ENCODE measurements at places on chromosomes 6 and 20.

DNA sequence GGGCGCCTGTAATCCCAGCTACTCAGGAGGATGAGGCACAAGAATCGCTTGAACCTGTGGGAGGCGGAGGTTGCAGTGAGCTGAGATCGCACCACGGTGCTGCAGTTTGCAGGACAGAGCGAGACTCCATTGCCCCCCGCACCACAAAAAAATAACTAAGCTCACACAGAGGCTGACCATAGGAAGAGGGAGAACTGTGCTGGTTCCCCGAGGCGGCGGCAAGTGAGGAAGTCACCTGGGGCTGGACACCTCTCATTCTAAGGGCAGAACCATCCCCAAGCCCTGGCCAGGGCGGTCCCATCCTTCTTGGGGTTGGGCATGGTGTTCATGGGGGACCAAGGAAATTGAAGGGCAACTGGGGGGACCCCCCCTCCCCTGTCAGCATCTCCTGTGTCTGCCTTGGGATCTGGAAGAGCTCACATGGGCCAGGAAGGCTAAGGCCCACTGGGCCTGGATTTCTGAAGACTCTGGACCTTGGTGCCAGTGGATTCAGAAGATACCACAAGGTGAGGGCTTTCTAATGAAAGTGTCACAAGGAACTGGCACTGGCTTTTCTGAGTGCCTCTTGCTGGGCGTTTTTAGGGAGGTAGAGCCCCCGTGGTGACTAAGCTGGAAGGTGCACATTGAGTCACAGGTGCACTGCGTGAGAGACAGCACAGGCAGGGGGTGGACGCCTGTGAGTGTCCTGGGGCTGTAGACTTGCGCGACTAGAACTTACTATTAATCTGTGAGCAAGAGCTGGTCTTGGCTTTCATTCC, 11.5 kb downstream of the IRF4 start:
- DNase-seq = no peak

DNA sequence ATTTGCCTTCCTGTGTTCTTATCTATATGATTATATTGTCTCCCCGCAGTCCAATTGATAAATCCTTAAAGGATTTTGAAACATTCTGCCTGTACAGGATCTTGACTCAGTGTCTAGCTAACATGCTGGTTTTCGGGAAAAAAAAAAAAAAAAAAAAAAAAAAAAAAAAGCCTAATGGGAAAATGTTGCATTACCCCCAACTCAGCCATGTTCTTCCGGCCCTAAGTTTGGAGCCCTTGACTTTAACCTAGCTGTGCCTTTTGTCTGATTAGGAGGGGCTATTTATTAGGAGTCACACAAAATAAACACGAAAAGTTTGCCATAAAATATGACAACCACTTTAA, 244.4 kb upstream of the TCF21 start:
- DNase-seq = no peak

DNA sequence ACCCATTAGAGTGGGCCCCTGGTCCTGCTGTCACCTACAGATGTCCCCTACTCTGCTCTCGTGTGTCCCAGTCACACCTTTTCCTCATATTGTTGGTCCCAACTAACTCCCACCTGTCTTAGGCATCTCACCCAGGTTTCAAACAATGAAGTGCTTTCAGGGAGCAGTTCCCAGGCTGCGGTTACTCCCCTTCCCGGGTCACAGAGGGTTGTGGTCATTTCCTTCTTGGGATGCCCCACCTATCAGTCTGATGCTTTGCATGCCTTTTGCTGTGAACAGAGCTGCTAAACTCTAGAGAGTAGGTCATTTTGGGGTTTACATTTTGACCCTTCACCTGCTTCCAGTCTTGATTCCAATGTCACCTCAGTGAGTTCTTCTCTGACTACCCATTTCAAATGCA, 181.6 kb downstream of the CDC5L start:
- DNase-seq = no peak

GRCh38 chr6:57183336-57183735, 11.2 kb downstream of the BAG2 start:
- no peak for DNase-seq

- DNase-seq = no peak
These were observed 2.5 kb upstream of the HSPA12B start for GRCh38 chr20:3729811-3730540.

GRCh38 chr6:80454197-80454596, 347.7 kb downstream of the BCKDHB start:
- no peak for DNase-seq

- no peak for DNase-seq
These were observed 337.4 kb upstream of the PRDM1 start for GRCh38 chr6:105748737-105749161.

DNA sequence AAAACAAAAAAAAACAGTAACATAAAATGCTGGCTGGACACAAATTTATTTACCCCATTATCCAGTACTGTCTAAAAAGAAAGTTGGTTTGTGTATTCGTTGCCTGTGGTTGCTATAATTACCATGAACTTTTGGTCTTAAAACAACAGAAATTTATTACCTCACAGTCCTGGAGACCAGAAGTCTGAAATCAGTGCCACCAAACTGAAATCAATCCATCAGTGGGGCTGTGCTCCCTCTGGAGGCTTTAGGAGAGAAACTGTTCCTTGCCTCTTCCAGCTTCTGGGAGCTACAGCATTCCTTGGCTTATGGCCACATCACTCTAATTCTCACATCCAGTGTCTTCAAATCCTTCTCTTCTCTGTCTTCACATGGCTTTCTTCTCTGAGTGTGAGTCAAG, 79.4 kb downstream of the SNX5 start:
- DNase-seq = no peak

DNA sequence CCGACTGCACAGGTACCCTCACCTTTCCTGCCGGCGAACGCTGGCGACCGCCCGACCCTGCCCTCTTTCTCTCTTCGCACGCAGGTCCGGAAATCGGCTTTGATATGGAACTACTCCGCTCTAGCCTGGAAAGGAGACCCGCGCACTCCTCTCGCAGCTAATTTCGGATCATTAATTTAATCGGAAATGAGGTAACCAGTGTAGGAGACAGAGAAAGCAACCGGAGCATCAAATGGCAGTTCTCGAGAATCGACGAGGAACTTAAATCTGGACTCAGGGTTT, 949 bp upstream of the ATXN1 start:
- no peak for DNase-seq

DNA sequence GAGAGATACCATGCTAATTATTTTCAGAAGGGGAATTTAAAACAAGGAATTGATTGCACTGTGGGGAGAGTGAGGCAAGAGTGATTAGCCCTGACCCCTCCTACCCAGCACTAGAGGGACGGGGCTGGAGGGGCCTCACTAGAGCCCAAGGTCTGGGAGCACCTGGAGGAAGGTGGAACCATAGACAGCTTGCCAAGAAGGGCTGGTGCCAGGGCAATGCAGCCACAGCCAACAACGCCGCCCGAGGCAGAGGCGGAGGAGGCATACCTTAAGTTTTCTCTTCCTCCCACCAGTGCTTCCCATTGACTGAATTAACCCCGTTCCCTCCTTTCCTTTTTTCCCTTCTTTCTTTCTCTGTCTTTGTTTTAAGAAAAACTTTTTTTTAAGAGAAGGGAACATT, 40.0 kb downstream of the IYD start:
- no peak for DNase-seq

DNA sequence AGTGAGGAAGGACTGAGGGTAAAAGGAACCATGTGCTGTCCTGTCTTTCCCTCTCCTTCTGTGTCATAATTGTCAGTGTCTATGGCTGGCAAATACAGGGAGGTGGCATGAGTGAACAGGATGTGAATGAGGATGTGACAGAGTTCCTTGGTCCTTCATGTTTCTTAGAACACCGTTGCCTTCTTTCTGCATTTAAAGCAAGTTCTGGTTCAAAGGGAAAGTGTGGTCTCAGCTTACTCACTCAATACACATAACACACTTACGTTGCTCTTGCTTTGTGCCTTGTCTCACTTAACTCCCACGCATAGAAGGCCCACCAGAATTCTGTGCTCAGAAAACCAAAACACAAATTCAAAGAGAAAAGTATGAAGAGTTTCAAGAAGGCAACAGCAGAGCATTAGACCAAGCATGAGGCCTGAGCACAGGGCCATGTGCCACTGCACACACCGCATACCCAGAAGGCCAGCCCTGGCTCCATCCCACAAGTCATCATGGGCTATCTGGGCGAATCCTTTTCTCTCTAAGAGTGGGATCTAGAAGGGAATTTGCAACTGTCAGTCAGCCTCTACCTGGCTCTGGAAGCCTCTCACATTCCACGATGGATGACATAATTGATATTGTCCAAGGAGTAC, 38.9 kb upstream of the SAYSD1 start:
- DNase-seq = no peak

DNA sequence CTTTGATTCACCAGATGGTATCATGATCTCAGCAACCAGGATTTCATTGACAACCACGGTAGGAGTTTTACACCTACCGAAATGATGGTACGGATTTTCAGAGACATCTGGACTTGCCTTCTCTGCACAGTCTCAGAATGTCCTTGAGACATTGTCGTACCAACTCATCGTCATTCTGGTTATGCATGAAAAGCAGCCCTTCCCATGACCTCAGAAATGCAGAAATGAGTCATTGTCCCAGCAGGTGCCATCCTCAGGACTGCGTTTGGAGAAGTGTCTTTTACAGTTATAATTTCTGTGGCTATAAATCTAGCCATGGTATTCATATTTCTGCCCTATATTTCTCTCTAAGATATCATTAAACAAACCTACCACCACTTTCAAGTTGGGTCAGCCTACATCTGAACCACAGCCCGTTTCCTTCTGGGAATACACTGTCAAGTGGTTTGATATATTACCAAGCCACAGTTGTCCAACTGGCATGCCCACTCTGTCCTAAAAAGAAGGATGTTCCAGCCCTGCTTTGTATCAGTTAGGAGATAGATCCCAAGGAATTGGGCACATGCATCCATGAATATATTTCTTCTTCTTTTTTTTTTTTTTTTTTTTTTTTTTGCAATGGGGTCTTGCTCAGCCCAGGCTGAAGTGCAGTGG, 7.5 kb upstream of the BFSP1 start:
- peak; percentile 20 for DNase-seq

- DNase-seq = no peak
These were observed 662.8 kb downstream of the TBC1D32 start for GRCh38 chr6:120671519-120671918.

GRCh38 chr6:40432982-40433381, 154.2 kb downstream of the LRFN2 start:
- DNase-seq = no peak

- DNase-seq = no peak
These were observed 3.9 kb downstream of the PLCG1 start for GRCh38 chr20:41141153-41141815.

DNA sequence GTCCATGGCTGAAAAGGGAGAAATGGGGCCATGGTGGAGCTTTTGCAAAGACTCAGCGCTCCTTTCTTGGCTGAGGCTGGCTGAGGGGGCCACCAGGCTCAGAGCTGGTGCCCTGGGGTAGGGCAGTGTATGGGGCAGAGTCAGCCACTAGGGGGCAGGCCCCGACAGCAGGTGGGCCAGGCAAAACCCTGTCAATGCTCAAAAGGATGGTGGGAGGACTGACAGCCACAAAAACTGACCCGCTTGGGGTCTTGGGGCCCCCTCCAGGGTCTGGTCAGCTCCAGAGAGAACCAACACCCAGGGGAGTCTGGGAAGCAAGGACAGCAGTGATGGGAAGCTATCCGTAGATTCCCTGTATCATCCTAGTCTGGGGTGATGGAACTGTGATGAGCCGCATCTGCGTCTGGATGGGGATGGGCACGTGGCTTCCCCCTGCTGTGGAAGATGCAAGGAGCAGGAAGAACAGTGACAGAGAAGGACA, 306.9 kb downstream of the DHX35 start:
- peak; percentile 59 for DNase-seq

DNA sequence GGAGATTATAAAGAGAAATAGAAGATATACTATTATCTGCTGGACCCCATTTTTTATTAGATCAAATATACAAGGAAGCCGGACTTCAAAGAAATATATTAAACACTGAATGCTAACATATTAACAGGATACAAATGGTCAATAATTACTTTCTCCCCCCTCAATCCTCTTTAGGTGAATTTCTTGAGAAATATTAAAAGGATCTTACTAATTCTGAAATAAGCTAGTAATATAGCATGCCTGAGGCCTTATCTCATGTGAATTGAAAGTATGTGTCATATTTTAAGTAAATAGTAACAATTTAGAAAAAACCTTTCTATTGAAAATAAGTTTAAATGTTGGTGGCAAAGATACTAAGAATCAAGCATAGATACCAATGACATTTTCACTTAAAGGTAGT, 954.7 kb upstream of the MAN1A1 start:
- DNase-seq = no peak

- no peak for DNase-seq
These were observed 326.3 kb downstream of the UBE3D start for GRCh38 chr6:82739303-82739702.

DNA sequence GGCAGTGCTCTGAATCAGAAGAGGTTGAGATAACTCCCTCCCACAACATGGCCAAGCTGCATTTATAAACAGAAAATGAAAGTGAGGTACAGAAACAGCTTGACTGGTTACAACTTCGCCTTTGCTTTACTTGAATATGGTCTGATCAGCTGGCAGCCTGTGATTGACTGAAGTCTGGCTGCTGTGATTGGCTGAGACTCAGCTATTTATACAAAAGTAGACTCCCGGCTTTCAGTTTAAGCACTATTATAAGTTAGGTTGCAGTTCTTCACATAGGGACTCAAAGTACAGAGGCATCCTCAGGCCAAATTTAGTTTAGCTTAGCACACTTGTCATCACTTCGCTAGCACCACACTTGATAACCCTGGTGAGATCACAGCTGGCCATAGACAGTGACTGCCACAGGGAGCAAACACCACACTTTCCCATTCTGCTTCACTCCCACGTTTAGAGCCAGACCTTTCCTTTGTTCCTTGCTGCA, 362.6 kb downstream of the EPM2A start:
- DNase-seq = no peak

DNA sequence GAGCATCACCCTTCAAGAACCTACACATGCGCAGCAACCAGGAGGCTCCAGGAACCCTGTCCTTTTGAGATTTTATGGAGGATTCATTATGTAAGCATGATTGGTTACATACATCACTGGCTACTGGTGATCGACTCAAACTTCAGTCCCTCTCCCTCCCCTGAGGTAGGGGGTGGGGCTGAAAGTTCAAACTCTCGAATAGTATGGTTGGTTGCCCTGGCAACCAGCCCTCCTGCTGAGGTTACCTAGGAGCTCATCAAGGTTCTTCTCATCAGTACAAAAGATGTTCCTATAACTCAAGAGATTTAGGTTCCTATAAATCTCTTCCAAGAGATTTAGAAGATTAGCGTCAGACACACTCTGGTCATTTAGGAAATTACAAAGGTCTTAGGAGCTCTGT, 21.9 kb upstream of the ZSCAN9 start:
- no peak for DNase-seq

- DNase-seq = no peak
These were observed 93.6 kb upstream of the FAM184A start for GRCh38 chr6:119171864-119172588.
